Mesothelial cell of epicardium (in vitro differentiated cells): ENCODE measurements at places on chromosomes 2 and 18. TPM values are rescaled to one million over a fixed set of nuclear protein-coding genes. Genes with fewer than 3 reads are reported as not detected.

AGXT gene
- not detected in 3 replicates for total RNA-seq

- DNase-seq = no peak
Observed at GRCh38 chr2:4903656-4904348, 788.4 kb upstream of the SOX11 start.

- no peak for DNase-seq
Observed at GRCh38 chr2:159454185-159454584, 162.2 kb downstream of the BAZ2B start.

DNA sequence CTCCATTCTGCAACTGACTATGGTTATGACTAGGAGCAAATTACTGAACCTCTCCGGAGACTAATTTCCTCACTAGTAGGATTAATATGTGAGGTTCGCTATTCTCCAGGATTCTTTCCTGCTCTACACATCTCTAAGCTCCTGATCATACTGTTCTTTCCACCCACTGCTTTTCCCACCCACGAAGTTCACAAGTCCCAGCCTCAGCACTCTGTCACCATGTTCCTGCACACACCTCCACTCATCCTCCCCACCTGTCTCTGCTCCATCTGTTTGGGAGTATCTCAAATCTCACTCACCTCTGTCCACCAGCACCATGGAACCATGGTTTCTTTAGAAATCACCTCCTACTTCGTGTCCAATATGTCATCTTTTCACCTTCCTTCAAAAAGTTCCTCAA is 185.3 kb downstream of the LRATD1 start:
- DNase-seq = no peak

GRCh38 chr2:113854970-113855740 is 34.7 kb upstream of the ACTR3 start:
- no peak for DNase-seq

DNA sequence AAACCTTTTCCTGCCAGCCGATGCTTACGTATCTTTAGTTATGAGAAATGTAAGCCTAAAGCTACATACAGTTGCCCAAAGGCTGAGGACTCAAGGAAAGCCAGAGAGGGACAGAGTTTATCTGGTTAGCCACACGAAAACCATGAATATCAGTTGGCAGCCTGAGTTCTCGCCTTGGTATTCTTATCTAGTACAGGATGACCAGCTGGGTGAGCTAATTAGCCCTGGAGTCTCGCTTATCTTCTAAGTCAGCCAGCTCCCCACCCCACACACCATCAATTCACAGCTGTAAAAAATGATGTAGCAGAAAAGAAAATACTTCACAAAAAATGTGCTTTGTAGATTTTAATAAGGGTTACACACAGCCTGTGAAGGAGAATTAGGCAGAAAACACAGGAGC is 617.5 kb upstream of the SOX11 start:
- DNase-seq = no peak

DNA sequence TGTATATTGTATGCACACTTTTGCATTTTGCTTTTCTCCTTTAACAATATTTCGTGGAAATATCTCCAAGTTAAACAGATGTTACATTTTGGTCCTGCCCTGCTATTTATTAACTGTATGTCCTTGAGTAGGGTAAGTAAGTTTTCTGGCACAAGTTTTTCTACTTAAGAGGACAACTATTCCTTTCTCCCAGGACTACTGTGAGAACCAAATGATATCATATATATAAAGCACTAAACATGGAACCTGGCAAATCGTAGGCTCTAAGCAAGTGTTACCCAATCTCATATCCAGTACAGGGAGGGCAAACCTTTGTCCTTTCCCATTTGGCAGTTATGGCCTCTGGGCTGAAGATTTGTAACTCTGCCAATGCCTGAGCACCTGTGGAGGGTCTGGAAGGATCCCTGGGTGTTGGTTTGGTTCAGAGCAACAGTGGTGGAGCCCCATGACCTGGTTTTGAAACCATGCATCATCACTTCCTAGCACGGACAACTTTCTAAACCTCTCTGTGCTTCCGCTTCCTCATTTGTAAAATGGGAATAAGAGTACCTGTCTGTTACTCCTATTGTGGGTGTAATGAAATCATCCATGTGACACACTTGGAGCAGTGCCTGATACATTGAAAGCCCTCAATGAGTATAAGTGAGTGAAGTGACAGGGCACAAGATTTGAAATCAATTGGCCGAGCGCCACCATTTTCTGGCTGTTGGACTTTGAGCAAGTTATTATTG is 28.3 kb upstream of the ICOS start:
- DNase-seq = no peak

GRCh38 chr2:104733226-104733943 is 120.5 kb upstream of the POU3F3 start:
- DNase-seq = no peak

- DNase-seq = no peak
Observed at GRCh38 chr2:61335187-61335586, 135.7 kb downstream of the USP34 start.
